ENCODE measurements at places on chromosomes 4 and X.

DNA sequence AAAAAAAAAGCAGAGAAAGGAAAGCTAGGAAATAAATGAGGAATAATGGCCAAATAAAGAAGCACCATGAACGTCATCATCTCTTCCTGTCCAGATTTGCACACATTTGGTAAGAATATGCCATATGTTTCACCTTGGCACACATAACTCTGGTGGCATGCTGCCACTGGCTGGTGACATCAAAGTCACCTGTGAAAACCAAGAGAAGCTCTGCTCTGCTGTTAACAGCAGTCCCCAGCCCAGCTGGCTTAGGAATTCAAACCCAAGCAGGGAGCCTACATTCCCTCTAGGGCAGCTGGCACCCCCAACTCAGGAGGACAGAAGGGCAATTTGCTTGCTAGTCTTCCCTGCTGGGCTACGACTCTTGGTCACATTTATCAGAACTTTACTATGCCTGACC, 77.6 kb downstream of the RASL11B start:
- DNase-seq, result no peak

DNA sequence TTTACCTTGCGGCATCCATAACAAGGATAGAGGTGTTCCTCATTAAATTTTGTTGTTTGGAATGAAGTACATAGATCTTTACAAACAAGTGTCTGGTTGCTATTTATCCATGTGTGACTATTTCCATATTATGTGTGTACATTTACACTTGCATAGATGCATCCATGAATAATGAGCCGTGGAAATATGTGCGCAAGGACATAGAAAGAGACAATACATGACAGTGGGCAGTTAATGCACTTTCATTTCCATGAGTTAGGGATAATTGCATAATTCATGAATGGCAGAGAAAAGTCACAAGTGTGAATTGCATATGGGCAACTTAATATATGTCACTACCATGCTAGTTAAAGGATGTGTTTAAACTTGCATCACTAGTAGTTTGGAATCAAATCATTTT, 338.2 kb upstream of the PITX2 start:
- DNase-seq, result no peak

- no peak for DNase-seq
These were observed 40.4 kb upstream of the NOCT start for GRCh38 chr4:138975225-138975624.

DNA sequence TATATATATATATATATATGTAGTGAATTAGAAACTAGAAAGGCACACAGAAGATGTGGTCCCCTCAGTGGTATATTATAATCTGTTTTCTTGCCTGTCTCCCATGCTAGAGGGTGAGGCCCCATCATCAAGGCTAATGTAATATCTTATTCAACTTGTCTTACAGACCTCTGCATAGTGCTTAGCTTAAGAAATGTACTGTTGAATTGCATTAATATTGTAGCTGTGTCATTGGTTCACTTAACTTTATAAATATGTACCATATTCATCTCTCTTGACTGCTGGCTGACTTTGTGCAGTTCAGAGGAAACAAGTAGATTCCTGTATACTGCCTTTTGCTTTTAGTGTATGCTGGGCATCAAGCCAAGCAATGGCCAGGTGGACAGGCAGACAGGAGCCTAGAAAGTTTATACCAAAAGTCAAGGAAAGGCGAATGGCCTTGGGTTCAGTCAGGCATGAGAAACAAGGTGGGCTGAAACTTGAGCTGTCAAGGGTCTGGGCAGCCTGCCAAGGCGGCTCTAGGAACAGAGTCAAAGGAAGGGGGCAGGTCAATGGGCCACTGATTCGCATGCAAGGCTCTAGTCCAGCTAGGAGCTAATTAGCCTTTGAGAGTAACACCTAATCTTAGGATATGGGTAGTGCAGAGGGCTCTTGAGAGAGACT, 78.8 kb upstream of the LEF1 start:
- no peak for DNase-seq

DNA sequence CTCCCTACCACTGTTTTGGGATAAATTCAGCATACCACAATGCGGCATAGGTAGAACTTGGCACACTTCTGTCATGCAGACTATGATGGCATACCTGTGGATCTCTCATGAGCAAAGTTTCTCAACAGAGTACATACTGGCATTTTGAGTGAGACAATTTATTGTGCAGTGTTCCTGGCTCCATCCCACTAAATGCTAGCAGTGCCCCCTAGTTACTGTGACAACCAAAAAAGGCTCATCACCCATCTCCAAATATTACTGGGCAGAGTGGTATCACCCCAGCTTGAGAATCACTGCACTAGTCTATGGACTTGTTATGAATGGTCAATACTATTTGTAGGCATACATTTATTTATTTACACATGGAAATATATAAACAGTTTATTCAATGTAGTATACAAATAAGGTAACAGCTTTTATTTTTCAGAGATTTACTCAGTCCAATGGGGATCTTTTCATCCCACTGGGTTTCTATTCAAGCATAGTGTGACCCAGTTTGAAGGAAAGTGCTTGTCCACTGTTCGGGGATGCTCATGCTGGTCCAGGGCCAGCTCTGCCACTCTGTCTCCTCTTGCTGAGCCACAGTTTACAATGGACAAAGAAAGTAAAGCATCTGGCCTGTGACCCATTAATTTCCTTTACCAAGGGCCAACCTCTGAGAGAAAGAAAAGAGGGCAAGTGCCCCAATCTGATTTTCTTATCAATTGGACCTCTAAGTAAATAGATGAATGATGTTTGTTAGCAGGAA, 81.0 kb upstream of the IL2 start:
- DNase-seq, result no peak

- no peak for DNase-seq
These were observed 65.3 kb downstream of the PALLD start for GRCh38 chr4:168562041-168562571.

DNA sequence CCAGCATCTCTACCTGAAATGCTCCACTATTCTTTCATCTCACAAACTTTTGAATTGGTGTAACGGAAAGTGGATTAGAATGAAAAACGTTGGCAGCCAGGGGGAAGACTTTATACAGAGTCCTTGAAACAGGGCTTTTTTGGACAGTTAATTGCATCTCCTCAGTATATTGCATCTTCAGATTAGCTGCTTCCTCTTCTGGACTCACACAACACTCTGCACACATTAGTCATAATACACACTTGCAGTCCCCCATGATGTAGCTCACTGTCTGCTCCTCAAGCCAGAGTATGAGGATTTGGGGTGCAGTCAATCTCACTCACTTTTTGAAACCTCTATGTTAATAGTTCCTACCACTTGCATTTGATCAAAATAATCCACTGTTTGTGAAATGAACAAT, 101.0 kb downstream of the ADGRA3 start:
- no peak for DNase-seq

DNA sequence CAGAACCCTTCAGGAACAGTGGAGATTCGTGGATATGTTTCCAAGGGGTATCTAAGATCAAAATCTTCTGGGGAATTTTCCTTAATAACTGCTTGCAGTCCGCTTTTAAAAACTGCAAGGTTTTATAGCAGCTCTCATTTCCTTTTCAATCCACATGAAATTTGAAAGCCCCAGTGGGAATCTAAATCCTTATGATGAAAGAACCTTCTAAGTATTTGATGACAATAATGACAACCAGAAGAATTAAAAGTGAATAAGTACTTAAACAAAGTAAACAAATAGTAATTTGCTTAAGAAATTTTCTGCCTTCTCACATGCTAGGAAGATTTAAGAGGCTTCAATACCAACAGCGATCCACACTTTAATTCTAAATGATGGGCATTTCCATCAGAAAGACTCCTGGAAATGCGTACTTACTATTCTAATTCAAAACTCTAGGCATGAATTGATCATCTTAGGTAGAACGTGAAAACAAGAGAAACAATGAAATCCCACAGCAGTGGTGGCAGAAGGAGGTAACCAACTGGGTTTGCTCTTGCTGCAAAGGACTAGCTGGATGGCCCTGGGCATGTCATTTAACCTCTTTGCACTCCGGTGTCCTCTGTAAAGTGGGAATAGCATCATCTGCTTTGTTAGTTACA, 37.6 kb upstream of the S100G start:
- no peak for DNase-seq

Data from activated CD8-positive, alpha-beta memory T cell treated with anti-CD3 and anti-CD28 coated beads for 1 hour (primary cell).